T1000 (cell line): ENCODE measurements at places on chromosomes 13 and 19.
A peak's percentile ranks its signal among the peaks of the same experiment; 100 is the strongest.

DNA sequence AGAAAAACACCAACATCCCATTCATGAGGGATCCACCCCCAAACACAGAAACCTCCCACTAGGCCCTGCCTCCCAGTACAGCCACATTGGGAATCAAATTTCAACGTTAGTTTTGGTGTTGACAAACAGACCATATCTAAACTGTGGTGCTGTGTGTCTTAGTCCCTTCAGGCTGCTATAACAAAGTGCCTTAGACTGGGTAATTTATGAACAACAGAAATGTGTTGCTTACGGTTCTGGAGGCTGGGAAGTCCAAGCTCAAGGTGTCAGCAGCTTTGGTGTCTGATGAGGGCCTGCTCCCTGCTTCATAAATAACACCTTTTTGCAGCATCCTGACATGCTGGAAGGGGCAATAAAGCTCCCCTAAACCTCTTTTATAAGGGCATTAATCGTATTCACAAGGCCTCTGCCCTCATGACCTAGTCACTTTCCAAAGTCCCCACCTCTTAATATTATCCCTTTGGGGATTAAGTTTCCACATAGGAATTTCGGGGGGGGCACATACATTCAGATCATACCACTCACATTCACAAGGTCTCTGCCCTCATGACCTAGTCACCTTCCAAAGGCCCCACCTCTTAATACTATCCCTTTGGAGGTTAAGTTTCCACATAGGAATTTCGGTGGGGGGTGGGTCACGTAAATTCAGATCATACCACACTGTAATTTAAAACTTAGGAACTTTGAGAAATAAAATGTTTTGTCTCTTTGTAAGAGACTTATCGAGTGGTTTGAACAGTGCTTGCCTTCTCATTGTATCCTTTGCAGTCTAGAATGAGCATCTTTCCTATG, 27.5 kb downstream of the ZNF507 start:
- DNase-seq: peak; percentile 33

DNA sequence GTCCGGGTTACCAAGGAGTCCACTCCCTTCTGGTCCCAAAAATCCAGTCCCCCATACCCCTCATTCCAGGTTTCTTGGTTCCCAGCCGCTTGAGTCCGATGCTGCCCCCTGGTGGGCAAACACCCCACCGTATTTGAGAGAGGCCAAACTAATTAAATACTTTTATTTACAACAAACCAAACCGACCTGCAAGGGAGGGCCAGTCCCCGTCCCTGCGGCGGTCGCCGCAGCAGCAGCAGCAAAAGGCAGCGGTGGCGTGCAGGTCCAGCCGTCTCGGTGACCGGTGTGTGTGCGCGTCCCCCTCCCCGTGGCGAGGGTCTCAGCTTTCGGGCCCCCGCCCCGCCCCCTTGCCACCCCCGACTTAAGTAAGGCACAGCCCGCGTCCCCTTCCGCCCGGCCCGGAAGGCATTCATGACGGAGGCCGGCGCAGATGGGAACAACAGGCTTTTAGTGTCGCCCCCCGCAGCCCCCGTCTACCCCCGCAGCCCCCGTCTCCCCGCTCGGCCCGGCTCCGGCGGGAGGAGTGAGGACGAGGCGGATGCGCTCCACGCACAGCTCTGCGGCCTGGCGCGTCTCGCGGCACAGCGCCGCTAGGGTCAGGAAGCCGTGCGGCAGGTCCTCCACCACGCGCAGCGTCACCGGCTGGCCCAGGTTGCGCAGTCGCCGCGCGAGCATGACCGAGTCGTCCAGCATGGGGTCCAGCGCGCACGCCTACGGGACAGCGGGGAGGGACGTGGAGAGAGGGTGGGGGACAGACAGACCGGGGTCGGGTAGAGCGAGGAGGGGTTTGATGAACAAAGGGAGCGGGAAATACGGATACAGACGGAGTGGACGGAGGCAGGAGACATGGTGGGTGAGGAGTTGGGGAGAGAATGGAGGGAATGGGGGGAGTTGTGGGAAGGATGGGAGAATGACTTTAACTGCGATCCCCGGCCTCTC, 11.5 kb upstream of the CNFN start:
- DNase-seq: peak; percentile 50

GRCh38 chr13:93086329-93086728, 140.3 kb upstream of the GPC6 start:
- DNase-seq: no peak

DNA sequence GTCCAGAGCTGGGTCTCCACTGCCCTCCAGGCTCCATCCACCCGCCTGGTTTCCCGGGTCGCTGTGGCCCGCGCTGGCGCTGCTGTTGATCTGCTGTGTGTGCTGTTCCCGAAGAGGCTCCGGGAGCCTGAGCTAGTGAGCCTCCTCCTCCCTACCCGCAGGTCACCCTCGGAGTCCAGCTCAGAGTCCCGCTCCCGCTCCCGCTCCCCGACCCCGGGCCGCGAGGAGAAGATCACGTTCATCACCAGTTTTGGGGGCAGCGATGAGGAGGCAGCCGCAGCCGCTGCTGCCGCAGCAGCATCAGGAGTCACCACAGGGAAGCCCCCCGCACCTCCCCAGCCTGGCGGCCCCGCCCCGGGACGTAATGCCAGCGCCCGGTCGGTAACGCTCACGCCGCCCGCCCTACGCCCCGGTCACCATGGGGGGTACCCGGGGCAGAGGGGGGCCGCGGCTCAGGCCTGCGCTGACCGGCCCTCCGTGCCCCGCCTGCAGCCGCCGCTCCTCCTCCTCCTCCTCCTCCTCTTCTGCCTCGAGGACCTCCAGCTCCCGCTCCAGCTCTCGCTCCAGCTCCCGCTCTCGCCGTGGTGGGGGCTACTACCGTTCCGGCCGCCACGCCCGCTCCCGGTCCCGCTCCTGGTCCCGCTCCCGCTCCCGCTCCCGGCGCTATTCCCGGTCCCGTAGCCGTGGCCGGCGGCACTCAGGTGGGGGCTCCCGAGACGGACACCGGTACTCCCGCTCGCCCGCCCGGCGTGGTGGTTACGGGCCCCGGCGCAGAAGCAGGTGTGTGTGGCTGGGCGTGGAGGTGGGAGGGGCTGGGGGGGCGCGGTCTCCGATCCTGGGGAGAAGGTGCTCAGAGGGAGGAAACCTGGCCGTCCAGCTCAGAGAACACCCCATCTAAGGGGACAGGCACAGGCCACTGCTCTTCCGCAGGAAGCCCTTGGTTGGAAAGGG, 12.2 kb downstream of the ZNF296 start:
- DNase-seq: no peak

GRCh38 chr19:38135150-38135998, 88.6 kb downstream of the DPF1 start:
- no peak for DNase-seq

GRCh38 chr13:90171649-90172048, 1175.8 kb upstream of the MIR17HG start:
- no peak for DNase-seq

DNA sequence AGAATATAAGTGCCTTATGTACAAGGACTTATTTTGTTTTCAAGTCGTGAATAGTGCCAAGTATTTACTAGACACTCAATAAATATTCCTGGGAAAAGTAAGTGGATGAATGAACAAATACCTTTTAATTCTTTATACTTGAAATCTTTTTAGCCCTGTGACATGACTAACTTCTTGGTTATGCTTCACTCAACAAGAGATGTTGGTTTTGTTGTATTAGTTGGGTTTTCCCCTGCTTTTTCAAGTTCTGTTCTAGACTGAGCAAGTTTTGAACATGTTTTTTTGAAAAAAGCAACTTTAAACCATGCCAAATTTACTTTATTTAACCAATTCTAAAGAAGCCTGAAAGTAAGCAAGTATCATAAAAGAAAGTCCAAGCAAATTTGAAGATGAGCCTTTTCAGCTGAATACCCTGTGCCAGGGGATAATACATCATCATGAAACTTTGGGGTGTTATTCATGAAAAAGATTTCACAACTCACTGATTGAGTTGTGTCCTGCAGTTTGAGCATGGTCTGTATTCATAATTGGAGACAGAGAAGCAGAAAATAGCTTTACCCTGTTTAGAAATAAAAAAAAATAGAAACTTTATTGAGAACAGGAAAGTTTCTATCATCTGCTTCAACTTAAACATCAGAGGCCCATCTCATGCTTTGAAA, 11.1 kb downstream of the LMO7 start:
- no peak for DNase-seq

- DNase-seq: no peak
Observed at GRCh38 chr13:110271313-110271712, 35.6 kb downstream of the COL4A1 start.

DNA sequence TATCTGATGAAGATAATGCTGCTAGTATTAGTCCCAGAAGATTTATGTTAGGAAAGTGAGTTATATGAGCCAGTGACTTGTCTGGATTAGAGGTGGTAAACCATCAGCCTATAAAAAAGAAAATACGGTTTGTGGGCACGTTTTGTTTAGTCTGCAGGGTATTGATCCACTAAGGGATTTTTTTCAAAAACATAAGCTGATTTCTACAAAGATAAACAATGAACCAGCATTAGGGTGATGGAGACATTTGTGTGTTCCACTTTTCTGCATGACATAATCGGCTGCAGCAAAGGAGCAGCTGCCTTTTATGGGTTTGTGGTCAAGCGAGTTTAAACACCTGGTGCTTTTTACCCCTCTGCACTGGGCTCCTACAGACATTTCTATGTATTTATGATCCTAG, 836.4 kb upstream of the GPC6 start:
- no peak for DNase-seq

- no peak for DNase-seq
Observed at GRCh38 chr13:42478531-42479156, 95.3 kb upstream of the TNFSF11 start.

DNA sequence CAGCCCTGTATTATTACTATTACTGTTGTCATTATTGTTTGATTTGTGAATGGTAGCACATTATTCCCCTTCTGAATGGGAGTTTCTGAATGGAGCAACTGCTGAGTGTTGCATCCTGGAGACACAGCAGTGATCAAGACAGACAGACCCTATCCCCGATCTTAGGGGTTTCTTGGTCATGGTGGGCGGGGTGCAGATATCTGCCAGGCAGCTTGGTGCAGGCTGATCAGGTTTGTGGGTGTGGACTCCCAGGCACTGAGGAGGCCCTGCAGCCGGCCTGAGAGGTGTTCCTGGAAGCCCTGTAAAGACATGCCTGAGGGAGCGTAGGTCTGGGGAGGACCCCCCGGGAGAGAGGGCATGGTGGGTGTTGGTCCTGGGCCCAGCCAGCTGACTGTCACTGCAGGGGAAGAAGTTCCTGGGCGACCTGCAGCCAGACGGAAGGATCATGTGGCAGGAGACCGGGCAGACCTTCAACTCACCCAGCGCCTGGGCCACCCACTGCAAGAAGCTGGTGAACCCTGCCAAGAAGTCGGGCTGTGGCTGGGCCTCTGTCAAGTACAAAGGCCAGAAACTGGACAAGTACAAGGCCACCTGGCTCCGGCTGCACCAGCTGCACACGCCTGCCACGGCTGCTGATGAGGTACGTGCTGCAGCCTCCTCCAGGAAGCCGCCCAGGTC, 2.1 kb downstream of the MPND start:
- DNase-seq: no peak

DNA sequence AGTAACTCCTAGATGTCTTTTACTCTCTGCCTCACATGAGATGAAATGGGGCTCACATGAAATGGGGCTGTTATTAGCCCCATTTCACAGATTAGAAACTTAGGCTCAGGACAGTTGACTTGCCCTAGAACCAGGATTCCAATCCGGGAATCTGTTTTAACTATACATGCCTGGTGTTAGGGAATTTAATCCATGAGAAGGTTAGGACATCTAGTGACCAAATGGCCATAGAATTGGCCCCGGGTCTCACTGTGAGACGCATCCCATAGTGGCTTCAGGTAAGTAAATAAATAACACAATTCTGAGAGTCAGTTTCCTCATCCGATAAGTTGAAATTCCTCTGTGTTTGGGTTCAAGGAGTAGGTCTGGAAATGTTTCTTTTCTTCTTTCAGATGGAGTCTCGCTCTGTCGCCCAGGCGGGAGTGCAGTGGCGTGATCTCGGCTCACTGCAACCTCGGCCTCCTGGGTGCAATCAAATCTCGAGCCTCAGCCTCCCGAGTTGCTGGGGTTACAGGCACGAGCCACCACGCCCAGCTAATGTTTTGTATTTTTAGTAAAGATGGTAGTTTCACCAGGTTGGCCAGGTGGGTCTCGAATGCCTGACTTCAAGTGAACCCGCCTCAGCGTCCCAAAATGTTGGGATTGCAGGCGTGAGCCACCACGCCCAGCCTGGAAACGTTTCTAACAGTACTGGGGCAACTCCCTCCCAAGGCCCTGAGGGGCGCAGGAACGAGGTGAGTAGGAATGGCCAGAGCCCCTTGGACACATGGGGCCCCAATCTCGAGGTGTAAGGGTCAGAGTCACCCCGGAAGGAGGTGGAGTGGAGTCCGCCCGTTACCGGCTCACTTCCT, 1.2 kb upstream of the ZNF574 start:
- no peak for DNase-seq

GRCh38 chr19:574658-575526, 2.5 kb downstream of the BSG start:
- no peak for DNase-seq

- DNase-seq: peak; percentile 39
Observed at GRCh38 chr19:13718733-13719132, 45.6 kb upstream of the MRI1 start.
